ENCODE measurements at places on chromosomes 5 and 9.

DNA sequence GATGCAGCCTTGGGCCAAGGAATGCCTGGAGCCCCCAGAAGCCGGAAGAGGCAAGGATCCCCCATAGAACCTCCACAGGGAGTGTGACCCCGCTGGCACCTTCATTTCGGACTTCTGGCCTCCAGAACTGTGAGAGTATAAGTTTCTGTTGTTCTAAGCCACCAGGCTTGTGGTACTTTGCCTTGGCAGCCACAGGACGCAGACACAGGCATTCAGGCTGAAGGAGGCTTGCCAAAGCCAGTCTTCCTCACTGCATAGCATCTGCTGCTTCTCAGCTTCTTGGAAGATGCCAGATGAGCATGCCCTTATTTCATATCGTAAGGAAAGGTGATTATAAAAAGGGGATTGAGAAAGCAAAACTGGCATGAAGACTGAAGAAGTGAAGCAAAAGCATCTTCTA, 61.1 kb upstream of the TAS2R1 start:
- DNase-seq = no peak

GRCh38 chr5:57303985-57304384, 130.1 kb downstream of the GPBP1 start:
- no peak for DNase-seq

- DNase-seq = no peak
Observed at GRCh38 chr5:136166909-136167308, 26.1 kb downstream of the SMIM32 start.

DNA sequence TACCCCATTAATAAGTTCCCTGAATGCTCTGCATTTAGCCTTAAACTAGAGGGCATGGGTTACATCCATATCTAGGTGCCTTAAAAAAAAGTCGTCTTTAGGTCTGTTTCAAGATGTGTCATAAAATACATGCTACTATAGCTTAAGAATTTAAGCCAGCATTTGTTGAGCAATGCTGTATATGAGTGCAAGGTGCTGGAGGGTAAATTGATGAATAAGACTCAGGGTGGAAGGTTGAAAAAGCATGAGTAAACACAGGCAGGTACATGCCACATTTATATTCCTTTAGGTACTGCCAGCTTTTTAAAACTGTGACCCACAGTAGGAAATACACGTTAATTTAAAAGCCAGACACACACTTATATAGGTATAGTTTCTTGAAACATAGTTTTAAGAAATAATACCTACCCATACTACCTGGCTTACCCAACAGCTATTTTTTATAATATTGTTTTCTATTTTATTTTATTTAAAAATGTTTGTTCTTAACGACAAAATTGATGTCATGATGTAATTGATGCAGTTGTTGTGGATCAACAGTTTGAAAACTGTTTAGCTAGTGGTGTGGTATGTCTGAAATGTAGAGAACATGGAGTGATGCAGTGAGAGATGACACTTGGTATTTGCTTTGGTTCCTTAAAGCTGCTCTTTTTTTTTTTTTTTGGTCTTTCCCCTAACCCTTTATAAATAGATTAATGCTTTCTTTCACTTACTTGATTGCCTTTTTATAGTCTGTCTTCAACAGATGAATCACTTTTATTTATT, 3.9 kb downstream of the HMGCR start:
- no peak for DNase-seq

DNA sequence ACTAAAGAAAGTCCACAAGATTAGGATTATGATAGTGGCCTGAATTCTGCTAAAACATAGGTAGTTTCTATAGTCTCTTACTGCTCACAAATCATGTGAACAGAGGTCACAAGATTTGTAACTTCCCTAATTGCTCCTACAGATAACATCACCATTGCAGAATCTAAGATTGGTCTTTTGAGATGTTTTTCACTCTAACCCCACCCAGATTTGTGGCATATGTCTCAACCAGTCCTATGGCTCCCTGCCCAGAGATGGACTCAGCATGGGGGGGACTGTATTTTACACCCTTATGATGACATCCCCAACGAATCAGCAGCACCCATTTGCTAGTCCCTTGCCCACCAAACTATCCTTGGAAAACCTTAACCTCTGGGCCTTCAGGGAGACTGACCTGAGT, 1046.2 kb downstream of the CDH12 start:
- no peak for DNase-seq

DNA sequence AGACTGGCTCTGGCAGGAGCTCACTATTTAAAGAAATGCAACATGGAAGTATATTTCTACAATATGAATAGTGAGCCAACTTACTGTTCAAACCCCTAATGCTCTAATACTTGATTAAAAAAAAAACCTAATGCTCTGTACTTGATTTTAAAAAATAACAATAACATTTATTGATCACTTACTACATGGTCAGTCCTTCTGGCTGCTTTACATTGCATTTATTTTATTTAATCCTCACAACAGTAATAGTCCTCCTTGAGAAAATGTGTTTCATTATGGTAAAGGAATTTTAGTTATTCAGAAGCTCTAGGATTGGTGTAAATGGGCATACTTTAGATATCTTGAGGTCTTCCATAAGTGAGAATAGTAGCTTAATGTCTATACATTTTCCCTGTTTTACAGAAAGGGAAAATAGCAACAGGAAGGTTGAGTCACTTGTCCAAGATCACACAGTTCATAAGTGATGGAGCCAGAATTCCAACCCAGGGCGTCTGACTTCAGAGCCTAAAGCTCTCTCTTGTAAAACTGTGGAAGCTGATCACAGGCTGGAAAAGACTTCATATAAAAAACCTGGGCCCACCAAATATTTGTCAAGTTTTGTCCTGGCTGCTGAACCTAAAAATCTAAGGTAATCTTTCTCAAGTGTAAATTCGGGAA, 1.0 kb downstream of the STARD4 start:
- no peak for DNase-seq

Measured in Jurkat, Clone E6-1 (cell line).